Hematopoietic multipotent progenitor cell treated with erythropoietin and hydrocortisone succinate and interleukin-3 and kit ligand, for 15 days (in vitro differentiated cells): ENCODE measurements at places on chromosomes 16 and 17.

DNA sequence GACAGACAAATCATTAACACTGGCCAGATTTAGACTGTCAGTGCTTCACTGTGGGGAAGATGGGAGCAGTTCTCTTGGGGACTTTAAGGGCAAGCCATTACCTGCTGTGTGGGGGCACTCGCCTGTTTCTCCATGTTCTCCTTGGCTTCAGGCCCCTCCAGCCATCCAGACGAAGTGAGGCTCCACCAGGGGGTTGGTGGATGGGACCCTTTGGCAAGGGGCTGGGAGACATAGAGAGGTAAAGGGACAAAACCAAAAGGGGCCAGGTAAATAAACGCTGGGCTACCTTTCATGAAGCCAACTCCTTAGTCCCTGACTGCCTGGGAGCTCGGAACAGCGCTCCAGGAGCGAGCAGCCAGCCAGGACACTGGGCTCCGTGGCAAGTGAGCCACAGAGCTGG lies 14.0 kb downstream of the TBX4 start:
- no peak for DNase-seq

DNA sequence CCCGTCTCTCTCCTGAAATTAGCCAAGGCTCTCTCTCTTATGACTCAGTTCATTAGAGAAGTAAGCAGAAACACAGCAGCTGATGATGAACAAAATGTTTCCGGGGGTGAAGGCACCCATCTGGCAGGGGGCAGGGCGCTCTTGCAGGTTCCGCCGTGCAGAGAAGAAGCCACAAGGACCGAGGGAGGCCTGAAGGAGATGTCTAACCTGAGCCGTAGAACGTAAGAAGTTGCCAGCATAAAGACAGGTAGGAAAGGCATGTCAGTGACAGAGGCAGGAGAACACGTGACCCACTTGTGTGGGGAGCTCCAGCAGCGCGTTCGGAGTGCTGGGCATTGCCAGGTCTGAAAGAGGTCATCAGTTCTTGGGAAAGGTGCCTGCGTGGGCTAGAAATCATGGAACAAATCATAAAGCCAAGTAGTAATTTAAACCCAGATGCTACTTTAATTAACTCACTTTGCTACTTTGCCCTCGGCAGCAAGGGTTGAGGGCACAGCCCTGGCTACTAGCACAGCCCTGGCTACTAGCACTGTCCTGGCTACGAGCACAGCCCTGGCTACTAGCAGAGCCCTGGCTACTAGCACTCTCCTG lies 198.6 kb downstream of the RPTOR start:
- no peak for DNase-seq

DNA sequence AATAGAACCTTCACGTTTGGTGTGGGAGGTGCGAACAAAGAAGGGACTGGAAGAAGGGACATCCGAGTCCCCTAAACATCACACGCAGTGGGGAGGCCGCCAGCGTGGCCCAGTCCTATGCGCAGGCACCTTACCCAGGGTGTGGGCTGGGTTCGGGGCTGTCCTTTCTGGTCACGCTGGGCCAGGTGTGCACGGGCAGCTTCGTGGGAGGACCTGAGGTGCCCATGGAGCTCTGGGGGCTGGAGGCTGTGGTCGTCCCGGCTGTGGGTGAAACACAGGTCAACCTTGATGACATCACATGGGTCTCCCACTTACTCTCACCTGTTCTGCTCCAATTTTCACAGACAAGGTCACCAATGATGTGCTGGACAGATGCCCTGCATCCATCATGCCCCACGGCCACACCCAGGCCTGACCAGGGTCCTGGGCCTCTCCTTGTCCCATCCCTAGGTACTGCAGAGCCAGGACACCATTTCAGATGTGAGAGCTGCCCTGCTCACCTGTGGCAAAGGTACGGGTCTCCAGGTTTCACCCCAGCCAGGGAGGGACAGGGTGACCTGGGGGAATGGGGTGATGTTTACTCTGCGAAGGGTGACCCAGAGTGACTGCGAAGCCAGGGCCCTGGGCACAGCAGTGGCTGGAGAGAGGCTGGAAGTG lies 3.1 kb downstream of the CD300C start:
- no peak for DNase-seq

DNA sequence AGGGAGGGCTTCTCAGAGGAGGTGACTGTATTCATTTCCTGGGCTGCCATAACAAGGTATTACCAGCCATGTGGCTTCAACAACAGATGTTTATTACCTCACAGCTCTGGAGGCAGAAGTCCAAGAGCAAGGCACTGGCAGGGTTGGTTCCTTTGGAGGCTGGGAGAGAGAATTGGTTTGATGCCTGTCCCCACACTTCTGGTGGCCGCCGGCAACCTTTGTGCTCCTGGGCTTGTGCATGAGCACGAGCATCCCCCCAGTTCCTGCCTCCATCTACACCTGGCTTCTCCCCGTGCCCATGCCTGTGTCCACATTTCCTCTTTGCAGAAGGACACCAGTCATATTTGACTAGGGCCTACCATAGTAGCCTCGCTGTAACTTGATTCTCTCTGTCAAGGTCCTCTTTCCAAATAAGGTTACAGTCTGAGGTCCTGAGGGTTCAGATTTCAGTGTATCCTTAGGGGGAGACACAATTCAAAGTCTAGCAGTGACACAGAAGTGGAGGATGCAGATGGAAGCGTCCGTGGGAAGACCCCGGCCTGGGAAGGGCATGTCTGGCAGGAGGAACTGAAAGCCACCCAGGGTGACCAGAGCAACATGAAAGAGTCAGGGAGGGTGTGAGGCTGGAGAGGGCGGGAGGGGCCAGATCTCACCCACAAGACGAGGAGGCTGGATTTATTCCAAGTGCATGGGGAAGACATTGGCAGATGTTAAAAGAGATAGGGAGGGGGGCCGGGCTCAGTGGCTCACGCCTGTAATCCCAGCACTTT lies 188.2 kb upstream of the HSBP1 start:
- no peak for DNase-seq

- no peak for DNase-seq
These were observed 271.4 kb downstream of the MAF start for GRCh38 chr16:79329166-79329521.

DNA sequence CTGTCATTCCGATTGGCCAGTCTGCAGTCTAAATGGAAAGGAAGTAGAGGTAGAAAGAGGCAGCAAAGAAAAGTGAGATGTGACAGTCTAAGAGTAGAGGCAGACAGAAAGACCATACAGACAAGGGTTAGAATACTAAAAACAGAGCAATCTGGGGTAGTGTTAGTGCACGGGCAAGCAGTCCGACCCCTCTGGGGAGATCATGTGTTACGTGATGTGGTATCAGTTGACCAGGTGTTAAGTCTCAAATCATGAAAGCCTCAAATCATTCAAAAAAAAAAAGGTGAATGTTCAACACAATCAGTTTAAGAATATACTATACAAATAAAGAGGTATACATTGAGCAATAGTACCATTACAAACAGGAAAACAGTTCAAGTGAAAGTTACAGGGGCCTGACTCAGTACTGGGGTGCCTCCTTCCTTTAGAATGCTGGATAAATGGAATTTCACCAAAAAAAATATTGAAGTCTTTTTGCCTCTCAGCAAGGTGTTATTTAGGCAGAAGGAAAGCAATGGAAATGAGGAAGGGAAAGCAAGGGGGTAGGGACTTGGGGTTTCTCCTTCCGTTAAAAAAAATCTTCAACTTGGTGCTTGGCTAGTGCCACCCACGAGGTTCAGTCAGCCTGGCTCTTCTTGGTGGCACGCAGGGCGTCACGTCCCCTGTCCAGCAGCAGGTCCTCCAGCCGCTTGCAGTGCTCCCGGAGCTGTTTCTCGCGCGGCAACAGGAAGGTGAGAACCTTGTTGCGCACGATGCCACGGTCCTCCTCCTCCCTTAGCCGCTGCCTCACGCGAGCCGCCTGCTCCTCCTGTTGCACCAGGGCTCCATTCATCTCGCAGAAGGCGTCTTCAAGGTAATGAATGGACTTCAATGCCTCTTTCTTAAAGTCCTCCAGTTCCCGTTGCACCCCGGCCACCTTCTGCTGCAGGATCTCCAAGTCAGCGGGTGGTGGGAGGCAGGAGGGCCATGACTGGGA lies 616 bp downstream of the CCDC182 start:
- no peak for DNase-seq

GRCh38 chr17:28740406-28741357 lies 3.1 kb upstream of the TRAF4 start:
- no peak for DNase-seq

- peak; percentile 52 for DNase-seq
These were observed 588 bp downstream of the APRT start for GRCh38 chr16:88810912-88811768.

DNA sequence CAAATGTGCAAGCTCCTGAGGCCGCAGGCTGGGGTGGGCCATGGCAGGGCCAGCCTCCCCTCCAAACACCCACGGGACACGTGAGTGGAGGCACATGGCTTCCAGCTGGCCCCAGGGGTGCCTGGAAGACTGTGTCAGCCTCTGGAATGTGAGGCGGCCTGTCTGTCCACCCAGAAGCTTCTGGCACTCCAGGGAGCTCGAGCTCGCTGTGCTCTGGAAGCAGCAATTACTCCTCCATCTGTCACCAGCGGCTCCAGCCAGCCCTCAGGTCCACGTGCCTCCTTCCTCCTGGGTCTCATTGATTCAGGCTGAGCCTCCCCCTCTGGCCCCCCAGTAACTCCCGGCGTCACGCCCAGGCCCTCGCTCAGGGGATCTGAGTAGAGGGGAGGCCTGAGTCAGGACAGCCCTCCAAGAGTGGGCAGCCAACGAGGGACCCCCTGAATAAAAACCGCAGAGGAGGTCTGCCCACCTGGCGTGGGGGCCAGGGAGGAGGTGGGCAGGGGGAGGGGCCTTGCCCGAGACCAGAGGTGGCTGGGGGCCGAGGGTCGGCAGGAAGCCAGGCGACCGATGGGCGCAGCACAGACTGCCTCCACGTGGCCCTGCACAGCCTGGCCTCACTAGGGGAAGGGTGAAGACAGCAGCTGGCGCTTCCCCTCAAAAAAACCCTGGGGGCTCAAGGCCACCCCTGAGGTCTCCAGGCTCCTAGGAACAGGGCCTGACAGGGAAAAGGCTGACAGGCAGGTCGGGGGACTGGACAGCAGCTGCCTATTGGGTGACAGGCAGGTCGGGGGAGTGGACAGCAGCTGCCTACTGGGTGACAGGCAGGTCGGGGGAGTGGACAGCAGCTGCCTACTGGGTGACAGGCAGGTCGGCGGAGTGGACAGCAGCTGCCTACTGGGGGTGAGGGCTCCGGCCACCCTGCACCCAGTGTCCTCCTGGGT lies 11.9 kb downstream of the PIEZO1 start:
- no peak for DNase-seq
